ENCODE measurements at places on chromosomes 5 and 9. TPM values are rescaled to one million over a fixed set of nuclear protein-coding genes. Genes with fewer than 3 reads are reported as not detected.

Gene FOXD1
- total RNA-seq: 3.3 TPM

Gene RIMOC1
- total RNA-seq: 6.7 TPM

Gene APBA1
- 5.7 TPM for total RNA-seq

Gene MRPL50
- total RNA-seq: 11.0 TPM

Gene NME5
- 2.7 TPM for total RNA-seq

Gene SLC6A7
- not detected for total RNA-seq
